ENCODE measurements at places on chromosomes 2 and 18.

- no peak for DNase-seq
These were observed 1396.3 kb upstream of the CELF4 start for GRCh38 chr18:38961880-38962279.

DNA sequence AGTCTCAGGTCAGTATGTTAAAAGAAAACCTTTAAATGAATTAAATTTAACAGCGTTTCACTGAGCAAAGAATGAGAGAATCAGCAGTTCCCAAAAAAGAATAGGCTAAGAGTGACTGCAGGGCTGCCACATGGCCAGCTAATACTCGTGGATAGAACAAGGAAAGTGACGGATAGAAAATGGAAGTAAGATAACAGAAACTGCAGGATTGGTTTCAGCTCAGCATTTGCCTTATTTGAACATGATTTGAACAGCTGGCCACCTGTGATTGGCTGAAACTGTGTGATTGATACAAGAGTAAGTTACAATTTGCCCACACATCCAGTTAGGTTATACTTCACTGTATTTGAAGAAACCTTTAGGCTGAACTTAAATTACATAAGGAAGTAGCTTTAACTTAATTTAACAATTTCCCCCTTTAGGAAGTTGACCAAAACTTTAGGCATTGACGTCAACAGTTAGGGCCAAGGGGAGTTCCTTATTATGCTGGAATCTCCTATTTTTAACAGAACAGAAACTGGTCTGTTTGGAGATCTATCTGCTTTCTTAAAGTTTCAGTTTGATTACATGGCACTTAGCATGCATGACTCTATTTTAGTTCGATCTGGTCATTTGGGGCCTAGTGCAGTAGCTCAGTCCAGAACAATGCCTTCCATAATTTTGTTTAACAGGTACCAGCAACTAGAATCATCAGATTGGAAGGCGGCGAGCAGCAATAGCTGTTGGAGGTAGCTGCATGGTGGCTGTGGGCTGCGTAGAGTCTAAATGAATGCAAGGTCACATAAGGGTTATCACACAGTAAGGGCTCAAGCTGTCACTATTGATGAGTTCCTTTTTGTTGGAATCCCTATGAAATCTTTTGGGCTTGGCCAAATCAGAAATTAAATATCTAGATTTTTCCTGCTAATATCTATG lies 143.4 kb downstream of the TRIM43 start:
- DNase-seq: no peak

DNA sequence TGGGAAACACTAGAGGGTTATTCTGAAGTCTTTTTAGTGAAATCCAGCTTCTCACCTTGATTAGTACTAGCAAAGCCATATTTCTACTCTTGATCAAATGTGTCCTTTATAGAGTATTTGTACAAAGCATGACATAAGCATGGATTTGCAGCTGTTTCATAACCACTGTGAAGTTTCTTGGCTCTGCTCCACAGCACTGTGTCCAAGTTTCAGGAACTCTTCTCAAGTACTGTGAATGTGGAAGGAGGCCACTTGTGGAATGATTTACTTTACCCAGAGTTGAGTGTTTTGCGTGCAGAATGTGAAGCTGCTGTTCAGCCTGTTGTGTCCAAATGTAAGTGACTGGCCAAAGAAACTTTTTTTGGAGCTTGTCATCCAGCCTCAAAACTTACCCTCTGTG lies 16.2 kb upstream of the MAPRE2 start:
- no peak for DNase-seq

GRCh38 chr2:236472720-236473495 lies 96.7 kb upstream of the ACKR3 start:
- no peak for DNase-seq

DNA sequence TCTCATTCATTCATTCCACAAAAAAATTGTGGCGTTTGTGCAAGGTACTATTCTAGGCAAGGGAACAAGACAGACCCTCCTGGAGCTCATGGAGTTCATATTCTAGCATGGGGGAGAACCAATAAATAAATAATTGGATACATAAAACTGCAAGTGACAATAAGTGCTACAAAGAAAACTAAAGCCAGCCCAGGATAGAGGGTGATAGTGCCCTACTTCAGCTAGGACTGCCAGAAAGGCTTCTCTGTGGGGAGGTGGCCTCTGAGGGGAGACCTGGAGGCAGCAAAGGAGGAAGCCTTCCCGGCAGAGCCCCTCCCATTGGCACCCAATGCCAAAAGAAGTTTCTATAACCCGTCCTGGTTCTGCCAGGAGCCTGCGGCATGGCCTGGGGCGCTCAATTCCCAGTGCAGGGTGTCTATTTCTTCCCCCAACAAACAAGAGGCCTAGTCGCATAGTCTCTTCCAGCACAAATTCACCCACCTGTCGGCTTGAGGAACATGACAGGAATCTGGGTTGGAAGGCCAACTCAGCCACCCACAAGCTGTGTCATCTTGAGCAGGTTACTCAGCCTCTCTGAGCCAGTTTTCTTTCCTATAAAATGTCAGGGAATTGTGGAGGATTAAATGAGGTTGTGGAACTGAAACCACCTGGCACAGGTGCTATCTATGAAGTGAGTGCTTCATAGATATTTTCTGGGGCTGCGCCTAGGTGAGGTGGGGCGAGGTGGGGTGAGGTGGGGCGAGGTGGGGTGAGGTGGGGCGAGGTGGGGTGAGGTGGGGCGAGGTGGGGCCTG lies 94.3 kb downstream of the ZFP36L2 start:
- DNase-seq: no peak

DNA sequence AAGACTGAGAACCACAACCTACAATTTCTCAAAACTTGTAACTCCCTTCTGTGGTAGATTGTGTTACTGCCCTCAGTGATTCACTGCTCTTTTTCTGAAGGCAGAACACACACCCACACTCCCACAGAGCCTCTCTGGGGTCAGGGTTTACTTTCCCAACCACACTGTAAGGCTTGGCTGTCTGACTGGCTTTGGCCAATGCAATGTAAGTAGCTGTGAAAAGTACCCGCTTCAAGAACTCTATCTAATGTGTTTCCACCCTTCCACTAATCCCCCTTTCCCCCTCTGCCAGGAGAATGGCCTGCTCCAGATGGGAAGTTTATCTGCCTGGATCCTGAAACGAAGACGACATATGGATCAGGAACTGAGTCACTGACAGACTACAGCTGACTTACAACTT lies 222.7 kb downstream of the CDH2 start:
- DNase-seq: peak; percentile 46

DNA sequence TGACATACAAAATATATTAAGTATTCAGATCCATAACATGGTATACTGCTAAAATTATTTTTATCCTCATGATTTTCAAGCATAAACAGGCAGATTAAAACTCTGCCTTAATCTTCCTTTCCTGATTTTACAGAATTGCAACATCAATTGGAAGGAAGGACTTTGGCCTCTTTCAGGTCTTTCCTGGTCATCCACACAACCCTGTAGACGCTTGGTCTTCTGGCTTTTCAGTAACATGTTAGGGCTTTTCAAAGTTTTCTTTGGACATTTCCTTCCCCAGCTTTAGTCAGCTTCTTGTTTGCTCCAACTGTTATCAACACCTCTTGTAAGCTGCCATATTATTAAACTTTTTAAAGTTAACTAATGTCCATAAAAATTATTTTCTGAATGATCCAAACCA lies 1364.9 kb upstream of the NRXN1 start:
- no peak for DNase-seq

DNA sequence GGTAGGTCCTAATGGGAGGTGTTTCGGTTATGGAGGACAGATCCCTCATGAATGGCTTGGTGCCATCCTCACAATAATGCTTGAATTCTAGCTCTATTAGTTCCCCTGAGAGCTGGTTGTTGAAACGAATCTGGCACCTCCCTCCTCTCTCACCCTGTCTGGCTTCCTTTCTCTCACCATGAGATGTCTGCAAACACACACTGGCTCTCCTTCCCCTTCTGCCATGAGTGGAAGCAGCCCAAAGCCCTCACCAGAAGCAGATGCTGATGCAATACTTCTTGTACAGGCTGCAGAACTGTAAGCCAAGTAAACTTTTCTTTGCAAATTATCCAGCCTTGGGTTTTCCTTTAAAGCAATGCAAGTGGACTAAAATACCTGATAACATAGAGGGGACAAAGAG lies 86.6 kb downstream of the RND3 start:
- DNase-seq: no peak

DNA sequence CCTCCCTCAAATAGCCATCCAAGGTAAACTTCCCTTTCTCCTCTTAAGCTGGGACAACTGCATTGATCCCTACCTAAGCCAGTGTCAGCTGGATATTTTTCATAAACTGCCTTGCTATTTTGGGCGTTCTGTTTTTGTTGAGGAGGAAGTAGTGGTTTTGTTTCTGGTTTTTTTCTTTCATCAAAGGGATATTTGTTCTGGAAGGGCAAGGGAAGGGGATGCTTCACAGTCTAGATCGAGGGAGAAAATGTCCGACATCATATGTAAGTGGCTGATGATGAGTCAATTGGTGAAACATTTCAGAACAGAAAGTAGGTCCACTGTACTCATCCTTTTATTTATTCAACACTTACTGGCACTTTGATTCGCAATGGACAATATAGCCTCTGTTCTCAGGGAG lies 31.0 kb downstream of the TANC1 start:
- peak; percentile 19 for DNase-seq

DNA sequence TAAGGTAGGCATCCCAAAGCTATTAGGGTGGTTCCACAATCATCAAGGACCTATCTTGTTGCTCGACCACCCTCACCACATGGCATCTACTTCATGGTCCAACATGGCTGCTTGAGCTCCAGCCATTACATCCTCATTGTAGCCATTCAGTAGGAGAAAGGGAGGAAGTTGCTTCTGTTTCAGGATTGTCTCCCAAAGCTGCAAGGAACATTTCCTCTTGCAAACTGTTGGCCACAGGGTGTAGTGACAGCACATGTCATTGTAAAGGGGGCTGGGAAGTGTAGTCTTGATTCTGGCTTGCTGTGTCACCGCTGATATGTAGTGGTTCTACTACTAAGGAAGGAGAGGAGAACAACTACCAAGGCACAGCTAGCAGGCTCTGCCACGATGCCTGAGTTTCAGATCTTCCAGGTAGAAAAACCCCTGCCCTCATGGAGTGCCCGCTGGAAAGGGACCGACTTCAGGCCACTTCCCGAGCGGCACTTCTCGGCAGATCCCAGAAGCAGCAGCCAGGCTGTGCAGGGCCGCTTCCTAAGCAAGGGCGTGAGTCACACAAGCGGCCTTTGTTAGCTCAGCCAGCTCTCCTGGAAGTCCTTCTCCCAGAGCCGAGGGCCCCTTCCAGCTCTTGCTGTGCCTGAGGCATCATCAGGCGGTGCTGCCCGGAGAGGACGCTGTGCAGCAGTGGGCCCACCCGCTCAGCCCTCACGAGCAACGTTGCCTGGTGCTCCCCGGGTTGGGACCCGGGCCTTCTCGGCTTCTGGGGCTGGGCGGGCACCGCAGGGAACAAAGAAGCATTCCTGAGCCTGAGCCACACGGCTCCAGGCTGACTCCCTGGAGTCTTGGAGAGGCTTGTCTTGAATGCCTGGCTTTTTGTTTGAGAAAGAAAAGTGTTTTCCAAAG lies 58.2 kb downstream of the HS6ST1 start:
- DNase-seq: no peak

DNA sequence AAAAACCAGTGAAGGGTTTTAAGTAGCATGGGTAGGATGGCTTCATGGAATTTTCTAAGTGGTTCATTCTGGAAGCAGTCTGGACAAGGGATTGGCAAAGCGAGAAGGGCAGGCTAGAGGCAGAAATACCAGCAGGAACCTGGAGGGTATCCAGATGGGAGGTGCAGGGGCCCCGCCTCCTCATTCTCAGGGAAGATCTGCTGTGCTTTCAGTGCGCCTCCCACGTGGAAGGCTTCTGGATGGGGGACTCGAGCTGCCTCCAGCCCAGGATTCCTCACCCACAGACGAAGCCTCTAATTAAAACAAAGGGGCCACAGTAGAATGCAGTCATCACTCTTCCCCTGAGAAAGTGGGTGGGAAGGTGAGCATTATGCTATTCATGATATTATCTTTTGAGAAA lies 79.8 kb downstream of the VSNL1 start:
- DNase-seq: peak; percentile 52

GRCh38 chr18:1294229-1294628 lies 389.6 kb downstream of the ADCYAP1 start:
- no peak for DNase-seq

GRCh38 chr2:1079873-1080799 lies 129.5 kb downstream of the SNTG2 start:
- DNase-seq: no peak

DNA sequence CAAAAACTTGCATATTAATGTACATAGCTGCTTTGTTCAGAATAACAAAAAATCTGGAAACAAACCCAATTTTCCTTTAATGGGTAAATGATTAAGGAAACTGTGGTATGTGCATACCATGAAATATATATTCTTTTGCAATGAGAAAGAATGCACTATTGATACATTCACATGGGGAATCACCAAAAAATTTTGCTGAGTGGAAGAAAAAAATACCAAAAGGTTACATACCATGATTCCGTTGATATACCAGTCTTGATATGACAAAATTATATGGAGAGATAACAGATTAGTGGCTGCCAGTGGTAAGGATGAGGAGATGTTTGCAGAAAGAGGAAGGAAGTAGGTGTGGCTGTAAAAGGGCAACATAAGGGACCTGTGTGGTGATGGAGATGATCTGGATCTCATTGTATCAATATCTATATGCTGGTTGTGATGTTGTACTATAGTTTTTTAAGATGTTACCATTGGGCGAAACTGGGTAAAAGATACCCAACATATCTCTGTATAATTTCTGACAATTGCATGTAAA lies 54.6 kb upstream of the BCL2L11 start:
- no peak for DNase-seq

DNA sequence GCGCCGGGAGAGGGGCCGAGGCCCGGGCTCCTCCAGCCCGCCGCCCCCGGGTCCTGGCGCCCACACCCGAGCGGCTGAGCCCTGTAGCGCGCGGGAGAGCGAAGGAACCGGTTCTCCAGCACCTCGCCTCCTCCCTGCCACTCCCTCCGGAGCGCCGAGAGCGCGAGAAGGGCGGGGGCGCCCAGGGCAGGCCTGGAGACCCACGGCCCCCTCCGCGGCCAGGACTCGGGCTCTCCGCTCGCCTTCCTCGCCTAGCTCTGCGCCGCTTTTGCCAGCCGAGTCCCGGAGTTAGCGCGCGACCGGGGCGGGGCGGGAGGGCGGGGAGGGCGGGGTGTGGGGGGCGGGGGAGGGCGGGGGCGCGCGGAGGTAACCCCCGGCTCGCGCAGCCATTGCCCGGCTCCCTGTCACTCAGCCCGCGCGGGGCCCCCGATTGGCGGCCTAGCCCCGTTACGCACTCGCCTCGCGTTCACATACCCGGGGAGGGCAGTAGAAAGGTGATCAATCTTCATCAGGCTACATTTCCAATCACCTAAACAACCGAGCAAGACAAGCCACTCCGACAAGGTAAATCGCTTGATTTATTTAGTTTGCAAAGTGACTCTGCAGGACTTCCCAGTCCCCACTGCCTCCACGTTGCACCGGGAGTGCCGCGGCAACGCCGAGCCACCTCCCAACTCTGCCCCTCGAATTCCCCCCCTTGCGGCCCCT lies at the start of gene OTX1:
OTX1 (plus strand) TSS at position 497 of the 708 bp plus-strand sequence. CDS start 2,161 bp downstream, outside the sequence.
- DNase-seq: peak; percentile 29

- DNase-seq: no peak
These were observed 35.2 kb downstream of the FOSL2 start for GRCh38 chr2:28427741-28428415.

DNA sequence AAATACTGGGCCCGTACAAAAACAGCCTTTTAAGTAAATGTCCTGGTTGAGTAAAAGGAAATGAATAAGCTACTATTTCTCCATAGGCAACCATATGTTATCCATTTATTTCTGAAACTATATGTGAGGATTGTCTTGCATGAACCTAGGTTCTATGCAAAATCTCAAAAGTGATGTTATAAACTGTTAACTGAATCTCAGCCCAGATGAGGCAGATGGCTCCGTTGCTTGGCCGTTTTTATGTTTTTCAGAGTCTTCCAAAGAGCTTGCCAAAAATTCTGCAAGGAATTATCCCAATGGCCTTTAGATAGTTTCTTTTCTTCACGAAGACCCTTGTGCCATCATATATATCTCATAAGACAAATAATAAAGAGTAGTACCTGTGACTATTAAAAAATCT lies 1669.5 kb upstream of the DDX18 start:
- no peak for DNase-seq

Data from kidney glomerular epithelial cell (primary cell).